A549 treated with CORT108297 at 1 μM for 4 hours (cell line): ENCODE measurements at places on chromosomes 13 and 19. TPM values are rescaled to one million over a fixed set of nuclear protein-coding genes. Genes with fewer than 3 reads are reported as not detected.

Gene ZNF260
- total RNA-seq, result 6.0 to 12.6 TPM (median 7.0 TPM) in 5 replicates

Gene FFAR1
- 0.05 TPM in 1 of 5 replicates, not detected in the others for total RNA-seq

Gene CCDC169
- 0.15 to 0.35 TPM (median 0.32 TPM) in 5 replicates for total RNA-seq

Gene ELAVL3
- total RNA-seq, result 0.02 to 0.10 TPM (median 0.05 TPM) in 5 replicates

Gene ZNF724
- 0.58 to 0.89 TPM (median 0.79 TPM) in 5 replicates for total RNA-seq

Gene CCDC8
- total RNA-seq, result 0.02 TPM in 1 of 5 replicates, not detected in the others

Gene SIAH3
- not detected in 5 replicates for total RNA-seq

Gene APOC4
- total RNA-seq, result not detected in 5 replicates

Gene CPT1C
- total RNA-seq, result 12.0 to 15.0 TPM (median 12.8 TPM) in 5 replicates

Gene WDR83
- 9.3 to 11.8 TPM (median 10.9 TPM) in 5 replicates for total RNA-seq

Gene ZNF230
- 2.0 to 3.6 TPM (median 2.9 TPM) in 5 replicates for total RNA-seq

Gene SIGLEC7
- not detected in 5 replicates for total RNA-seq

Gene ATP13A1
- total RNA-seq, result 22.9 to 36.5 TPM (median 34.2 TPM) in 5 replicates

Gene RNF113B
- total RNA-seq, result not detected in 5 replicates

Gene CLC
- total RNA-seq, result not detected in 5 replicates

Gene COL4A2
- 132 to 176 TPM (median 141 TPM) in 5 replicates for total RNA-seq

Gene SIGLEC8
- not detected in 5 replicates for total RNA-seq

Gene PRR19
- total RNA-seq, result 3.8 to 4.7 TPM (median 4.1 TPM) in 5 replicates

Gene ZNF253
- not detected in 5 replicates for total RNA-seq

Gene CNOT3
- total RNA-seq, result 54.2 to 70.0 TPM (median 69.5 TPM) in 5 replicates

Gene CD33
- total RNA-seq, result 0.44 TPM in 1 of 5 replicates, not detected in the others

Gene ANGPTL8
- not detected in 5 replicates for total RNA-seq

Gene LRRC4B
- 0.37 to 0.93 TPM (median 0.67 TPM) in 5 replicates for total RNA-seq

Gene TUBA3C
- not detected in 5 replicates for total RNA-seq

Gene PCDH8
- not detected in 5 replicates for total RNA-seq

Gene CGB8
- total RNA-seq, result 2.9 to 5.0 TPM (median 4.8 TPM) in 5 replicates

Gene FPR2
- total RNA-seq, result not detected in 5 replicates

Gene ZNF784
- 5.6 to 6.2 TPM (median 5.8 TPM) in 5 replicates for total RNA-seq

Gene CCDC9
- 22.0 to 27.6 TPM (median 25.5 TPM) in 5 replicates for total RNA-seq

Gene TNFSF13B
- total RNA-seq, result 0.02 to 0.23 TPM (median 0.09 TPM) in 5 replicates

Gene FCGBP
- total RNA-seq, result 0.45 to 1.2 TPM (median 0.91 TPM) in 5 replicates

Gene TEX101
- total RNA-seq, result not detected in 5 replicates

Gene ZNF763
- total RNA-seq, result not detected in 5 replicates

Gene FKBP8
- 116 to 162 TPM (median 158 TPM) in 5 replicates for total RNA-seq

Gene HRC
- total RNA-seq, result not detected in 5 replicates

Gene GAPDHS
- total RNA-seq, result not detected in 5 replicates

Gene PSMC4
- total RNA-seq, result 263 to 309 TPM (median 279 TPM) in 5 replicates

Gene KLK12
- total RNA-seq, result not detected in 5 replicates

Gene NBEA
- 1.7 to 2.6 TPM (median 2.1 TPM) in 5 replicates for total RNA-seq
